Spleen (tissue), 13 donors: ENCODE measurements at places on chromosomes 6 and 20.
A peak's percentile ranks its signal among the peaks of the same experiment; 100 is the strongest.

DNA sequence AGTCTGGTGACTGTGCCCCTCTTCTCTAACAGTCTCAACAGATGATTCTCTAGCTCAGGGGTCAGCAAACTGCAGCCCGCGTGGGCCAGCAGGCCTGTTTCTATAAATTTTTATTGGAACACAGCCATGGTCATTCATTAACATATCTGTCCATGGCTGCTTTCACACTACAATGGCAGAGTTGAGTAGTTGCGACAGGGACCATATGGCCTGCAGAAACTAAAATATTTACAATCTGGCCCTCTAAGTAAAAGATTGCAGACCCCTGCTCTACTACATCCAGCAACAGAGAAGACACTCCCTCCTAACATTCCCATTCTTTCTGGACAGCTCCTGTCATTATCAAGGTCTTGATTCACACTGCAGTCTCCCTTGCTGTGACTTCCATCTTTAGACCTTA, 45.2 kb downstream of the PLAGL2 start:
- DNase-seq = peak; percentile 1
- H3K4me3 ChIP-seq = no peak overlapping the region
- no peaks in the 10 kb centered on the region for H3K4me1 ChIP-seq
- peaks cover 78% of the 10 kb centered on the region for H3K36me3 ChIP-seq

DNA sequence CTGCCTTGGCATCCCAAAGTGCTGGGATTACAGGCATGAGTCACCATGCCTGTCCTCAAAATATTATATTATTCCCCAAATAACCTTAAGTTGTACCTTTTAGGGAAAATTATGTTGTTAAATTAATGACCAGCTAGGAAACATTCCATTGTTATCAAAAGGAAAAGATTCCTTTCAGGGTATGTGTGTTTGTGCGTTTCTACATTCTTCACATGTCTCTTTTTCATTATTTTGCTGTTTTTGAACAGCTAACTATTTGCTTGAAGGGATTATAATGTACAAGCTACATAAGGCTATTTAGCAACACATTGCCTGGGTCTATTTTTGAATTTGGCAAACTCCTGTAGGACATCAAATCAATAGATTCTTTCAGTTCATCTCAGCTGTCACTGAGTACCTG, 57.1 kb downstream of the GJA1 start:
- no peaks in the 10 kb centered on the region for H3K27me3 ChIP-seq
- no peak overlapping the region for H3K27ac ChIP-seq
- H3K4me3 ChIP-seq = no peak overlapping the region
- H3K4me1 ChIP-seq = no peaks in the 10 kb centered on the region

DNA sequence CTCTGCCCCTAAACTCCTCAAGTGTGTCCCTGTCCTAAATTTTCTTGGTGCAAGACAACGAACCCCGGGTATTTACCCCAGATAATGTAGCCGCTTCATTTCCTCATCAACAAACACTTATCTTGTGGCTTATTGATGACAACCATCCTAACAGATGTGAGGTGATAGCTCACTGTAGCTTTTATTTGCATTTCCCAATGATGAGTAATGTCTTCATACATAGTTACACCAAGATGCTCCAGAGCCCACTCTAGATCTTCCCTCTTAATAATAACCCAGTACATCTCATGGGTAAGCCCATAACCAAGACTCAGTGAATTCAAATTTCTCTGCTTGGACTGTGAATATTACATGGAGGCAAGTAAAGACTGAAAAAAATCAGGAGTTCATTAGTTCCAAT, 48.2 kb upstream of the BEND6 start:
- no peaks in the 10 kb centered on the region for H3K27me3 ChIP-seq
- H3K4me1 ChIP-seq = peaks cover 5% of the 10 kb centered on the region
- DNase-seq = no peak
- H3K36me3 ChIP-seq = no peaks in the 10 kb centered on the region

- H3K4me1 ChIP-seq = no peaks in the 10 kb centered on the region
- H3K36me3 ChIP-seq = no peaks in the 10 kb centered on the region
- no peak overlapping the region for H3K4me3 ChIP-seq
- no peaks in the 10 kb centered on the region for H3K27me3 ChIP-seq
- H3K27ac ChIP-seq = no peak overlapping the region
Observed at GRCh38 chr6:89289710-89290109, 25.4 kb downstream of the GABRR2 start.

DNA sequence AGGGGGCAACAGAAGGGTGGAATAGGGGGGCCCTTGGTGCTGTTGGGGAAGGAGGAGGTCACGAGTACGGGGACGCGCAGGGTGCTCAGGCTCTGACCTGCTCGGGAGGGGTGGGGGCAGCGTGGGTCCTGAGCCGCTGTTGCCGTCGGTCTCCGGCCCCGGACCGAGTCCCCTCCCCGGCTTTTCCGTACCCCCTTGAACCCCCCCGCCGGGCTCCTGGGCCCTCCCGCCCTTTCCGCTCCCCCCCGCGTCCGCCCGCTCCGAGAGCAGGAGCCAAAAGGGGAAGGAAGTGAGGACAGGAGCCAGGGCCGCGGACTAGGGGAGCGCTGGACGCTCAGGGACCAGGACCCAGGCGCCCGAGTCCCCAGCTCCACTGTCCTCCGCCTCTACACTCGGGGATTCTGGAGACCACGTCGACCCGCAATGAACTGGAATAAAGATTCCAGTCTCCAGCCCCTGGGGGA, at the start of gene RGL2:
Gene RGL2, minus strand, starts transcription at position 170 of the 464 bp plus-strand sequence. CDS start 332 bp downstream, outside the sequence.
- peak; percentile 98 for DNase-seq
- H3K4me3 ChIP-seq = peak within 1 kb of the TSS; percentile 73
- H3K4me1 ChIP-seq = peaks cover 10% of the 10 kb centered on the region
- peaks cover 60% of the 10 kb centered on the region for H3K36me3 ChIP-seq
